Activated CD4-positive, alpha-beta T cell treated with anti-CD3 and anti-CD28 coated beads, Interleukin-2, amount 10 ng/mL, durations not matched to agents 24 days and 14 days (primary cell): ENCODE measurements at places on chromosomes 5 and 9. TPM values are rescaled to one million over a fixed set of nuclear protein-coding genes. Genes with fewer than 3 reads are reported as not detected.

HRH2 gene
- 67.3 and 70.4 TPM in 2 replicates for total RNA-seq

FRRS1L gene
- total RNA-seq: not detected in 2 replicates

PLAC8L1 gene
- total RNA-seq: 0.57 and 1.2 TPM in 2 replicates

ADRA1B gene
- total RNA-seq: not detected in 2 replicates

ZFP2 gene
- 0.33 TPM in 1 of 2 replicates, not detected in the other for total RNA-seq

PCDHB6 gene
- not detected in 2 replicates for total RNA-seq

BAAT gene
- total RNA-seq: 0.07 TPM in 1 of 2 replicates, not detected in the other

SLC6A18 gene
- total RNA-seq: not detected in 2 replicates

SIT1 gene
- total RNA-seq: 80.4 and 81.8 TPM in 2 replicates

AQP3 gene
- total RNA-seq: 3.2 and 4.1 TPM in 2 replicates

RNF224 gene
- total RNA-seq: not detected in 2 replicates

CDH9 gene
- total RNA-seq: not detected in 2 replicates

MOB3B gene
- total RNA-seq: 0.82 and 1.1 TPM in 2 replicates

PAPPA gene
- total RNA-seq: not detected in 2 replicates

KDM3B gene
- 48.7 and 52.7 TPM in 2 replicates for total RNA-seq

PCSK5 gene
- total RNA-seq: 1.6 and 1.9 TPM in 2 replicates

ISL1 gene
- not detected in 2 replicates for total RNA-seq

PLCXD3 gene
- not detected in 2 replicates for total RNA-seq

IFNE gene
- total RNA-seq: not detected in 2 replicates

GAS1 gene
- total RNA-seq: 0.14 TPM in 2 replicates

NR5A1 gene
- not detected in 2 replicates for total RNA-seq

GDF9 gene
- total RNA-seq: 0.30 and 0.45 TPM in 2 replicates

LAMC3 gene
- 0.07 and 0.09 TPM in 2 replicates for total RNA-seq

WDR38 gene
- not detected in 2 replicates for total RNA-seq

RABGAP1 gene
- total RNA-seq: 23.9 and 25.7 TPM in 2 replicates

CAMK4 gene
- 47.7 and 49.5 TPM in 2 replicates for total RNA-seq

FOXD4L5 gene
- 0.17 TPM in 1 of 2 replicates, not detected in the other for total RNA-seq

OTULINL gene
- 9.4 and 11.4 TPM in 2 replicates for total RNA-seq

SOWAHA gene
- 0.59 and 0.65 TPM in 2 replicates for total RNA-seq

GRIA1 gene
- not detected in 2 replicates for total RNA-seq

C6 gene
- total RNA-seq: not detected in 2 replicates

CHSY3 gene
- not detected in 2 replicates for total RNA-seq

PRSS3 gene
- not detected in 2 replicates for total RNA-seq

OR1J2 gene
- total RNA-seq: not detected in 2 replicates

SEMA6A gene
- total RNA-seq: 0.19 and 0.24 TPM in 2 replicates

KCNN2 gene
- not detected in 2 replicates for total RNA-seq

TTC39B gene
- total RNA-seq: 20.3 and 22.2 TPM in 2 replicates

IL4 gene
- 20.5 and 21.2 TPM in 2 replicates for total RNA-seq

PARP8 gene
- 20.9 and 22.5 TPM in 2 replicates for total RNA-seq

BTNL3 gene
- not detected in 2 replicates for total RNA-seq

C9orf50 gene
- not detected in 2 replicates for total RNA-seq

MLANA gene
- not detected in 2 replicates for total RNA-seq

NR2F1 gene
- not detected in 2 replicates for total RNA-seq
